NCI-H774 (cell line): ENCODE measurements at places on chromosomes 3 and 15.

GRCh38 chr15:57284535-57284934, 91.8 kb upstream of the CGNL1 start:
- DNase-seq = no peak

DNA sequence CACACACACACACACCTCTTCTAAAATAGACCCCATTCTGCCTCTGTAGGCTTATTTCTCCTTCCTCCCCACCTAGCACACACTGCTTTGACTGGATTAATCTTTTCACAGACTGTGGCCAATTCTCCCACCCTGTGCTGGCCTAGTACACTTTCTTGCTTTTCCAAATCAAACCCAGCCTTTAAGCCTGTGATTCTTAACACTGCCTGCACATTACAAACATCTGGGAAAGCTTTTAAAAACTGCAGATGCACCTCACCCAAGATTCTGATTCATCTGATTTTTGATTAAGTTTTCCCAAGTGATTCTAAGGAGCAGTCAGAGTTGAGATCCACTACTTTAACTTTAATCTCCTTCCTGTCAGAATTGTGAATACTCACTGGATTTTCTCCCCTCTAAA, 12.8 kb downstream of the CSNK1G1 start:
- DNase-seq = no peak

DNA sequence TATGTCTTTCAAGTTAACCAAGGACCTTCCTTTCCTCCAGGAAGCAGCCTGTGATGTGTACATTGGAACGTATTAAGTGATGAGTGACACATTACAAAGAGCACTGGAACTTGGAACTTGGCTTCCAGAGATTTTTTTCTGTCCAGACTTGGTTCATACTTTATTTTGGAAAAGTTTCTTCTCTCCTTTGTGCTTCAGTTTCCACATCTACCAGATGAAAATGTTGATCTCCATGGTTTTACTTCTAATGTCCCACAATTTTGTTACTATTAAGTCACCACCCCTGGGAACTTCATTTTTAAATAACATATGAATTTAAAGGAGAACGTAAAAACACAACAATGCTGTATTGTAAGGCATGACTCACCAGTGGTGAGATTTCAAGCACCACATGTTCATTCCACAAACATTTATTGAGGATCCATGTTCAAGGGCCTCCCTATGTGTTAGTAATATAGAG, 290.7 kb upstream of the LMCD1 start:
- DNase-seq = no peak

- no peak for DNase-seq
These were observed 43.4 kb downstream of the FBXO22 start for GRCh38 chr15:75947092-75947491.
